Retina (tissue), 1 donor: ENCODE measurements at places on chromosomes 5 and 9.

DNA sequence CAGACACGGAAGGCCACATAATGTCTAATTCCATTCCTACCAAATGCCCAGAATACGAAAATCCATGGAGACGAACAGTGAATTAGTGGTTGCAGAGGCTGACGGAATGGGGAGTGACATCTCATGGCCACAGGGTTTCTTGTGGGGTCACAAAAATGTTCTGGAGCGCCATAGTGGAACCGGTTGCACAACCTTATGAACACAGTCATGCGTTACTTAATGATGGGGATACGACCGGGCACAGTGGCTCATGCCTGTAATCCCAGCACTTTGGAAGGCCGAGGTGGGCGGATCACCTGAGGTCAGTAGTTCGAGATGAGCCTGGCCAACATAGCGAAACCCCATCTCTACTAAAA lies 26.0 kb upstream of the TTLL11 start:
- DNase-seq, result no peak

- DNase-seq, result no peak
Measured at GRCh38 chr9:88723751-88724150, 188.8 kb downstream of the NXNL2 start.

DNA sequence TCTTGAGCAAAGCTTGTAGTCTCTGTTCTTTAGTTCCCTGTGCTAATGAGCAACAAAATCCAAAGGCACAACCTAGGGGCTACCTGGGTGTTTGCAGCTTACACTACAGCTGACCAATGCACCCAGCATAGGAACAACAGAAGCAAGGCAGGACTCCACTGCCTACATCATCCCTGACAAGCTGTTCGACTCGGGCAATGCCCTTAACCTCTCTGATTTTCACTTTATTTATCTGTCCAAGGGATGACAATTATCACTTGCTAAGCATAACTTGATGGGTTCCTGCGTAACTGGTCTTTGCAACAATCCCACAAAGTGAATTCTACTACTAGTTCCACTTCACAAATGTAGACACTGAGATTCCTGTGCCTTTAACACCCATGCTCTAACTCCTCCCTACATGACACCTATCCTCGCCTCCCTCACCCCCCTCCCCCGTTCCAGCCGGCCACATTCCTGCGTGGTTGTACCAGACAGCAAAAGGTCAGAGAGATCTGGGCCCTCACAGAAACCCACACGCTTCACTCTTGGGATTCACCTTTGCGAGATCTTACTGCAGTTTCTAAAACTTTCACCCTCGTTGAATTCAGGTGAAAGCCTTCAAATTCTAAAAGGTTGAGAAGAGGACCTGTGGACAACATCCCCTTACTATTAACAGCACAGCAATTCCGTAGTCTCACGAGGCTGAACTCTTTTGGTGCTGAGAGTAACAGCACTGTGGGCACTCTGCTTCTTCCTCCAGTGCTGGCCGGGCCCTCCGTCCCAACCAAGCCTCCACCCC lies 995 bp downstream of the IPPK start:
- peak; percentile 36 for DNase-seq

- no peak for DNase-seq
Measured at GRCh38 chr5:80760680-80761079, 105.9 kb upstream of the DHFR start.
